ENCODE measurements at places on chromosomes 12 and 14.

DNA sequence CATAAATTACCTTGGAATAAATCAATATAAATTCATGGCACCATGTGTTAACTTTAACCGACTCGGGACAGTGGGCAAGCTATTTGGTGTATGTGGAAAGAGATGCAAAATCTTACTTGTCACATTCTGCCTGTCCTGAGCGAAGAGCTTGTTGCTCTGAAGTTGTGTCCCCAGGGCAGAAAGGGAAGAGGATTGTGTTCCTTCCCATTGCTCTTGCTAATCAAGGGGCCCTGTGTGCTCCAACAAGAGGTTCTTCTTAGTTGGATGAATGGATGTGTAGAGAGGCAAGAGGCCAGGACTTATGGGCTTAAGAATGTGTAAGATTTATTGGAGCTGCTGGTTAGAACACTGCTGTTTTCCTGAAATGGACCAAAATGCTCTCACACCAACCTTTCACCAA is 36.5 kb upstream of the FRS2 start:
- no peak for DNase-seq

GRCh38 chr14:53947452-53948204 is 9.0 kb downstream of the BMP4 start:
- no peak for DNase-seq

- DNase-seq: no peak
These were observed 232.7 kb downstream of the SLC16A7 start for GRCh38 chr12:59828521-59828920.

- no peak for DNase-seq
These were observed 1.4 kb downstream of the WSB2 start for GRCh38 chr12:118059341-118060191.

DNA sequence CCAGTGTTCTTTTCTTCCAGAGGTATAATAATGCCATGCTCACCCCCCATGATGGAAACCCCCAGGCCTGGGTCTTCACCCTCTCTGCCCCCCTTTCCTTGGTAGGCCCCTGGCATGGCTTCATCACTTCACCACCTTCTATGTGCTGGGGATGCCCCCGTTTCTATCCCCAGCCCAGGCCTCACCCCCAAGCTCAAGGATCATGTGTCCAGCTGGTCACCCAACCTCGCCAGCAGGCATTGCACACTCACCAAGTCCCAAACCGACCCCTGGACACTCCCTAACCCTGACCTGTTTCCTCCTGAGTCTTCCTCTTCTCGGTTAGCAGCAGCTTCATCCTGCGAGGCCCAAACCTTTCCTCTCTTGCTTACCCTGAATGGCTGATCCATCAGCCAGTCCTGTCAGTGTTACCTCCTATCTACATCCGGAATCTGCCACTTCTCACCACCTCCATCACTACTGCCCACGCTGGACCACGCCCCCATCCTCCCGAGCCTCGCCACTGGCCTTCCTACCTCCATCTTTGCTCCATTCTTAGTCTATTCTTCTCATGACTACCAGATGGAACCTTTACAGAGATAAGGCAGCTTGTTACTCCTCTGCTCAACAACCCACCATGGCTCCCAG is 69.0 kb downstream of the MVK start:
- DNase-seq: no peak

GRCh38 chr12:22692964-22693555 is 68.1 kb downstream of the ETNK1 start:
- no peak for DNase-seq

DNA sequence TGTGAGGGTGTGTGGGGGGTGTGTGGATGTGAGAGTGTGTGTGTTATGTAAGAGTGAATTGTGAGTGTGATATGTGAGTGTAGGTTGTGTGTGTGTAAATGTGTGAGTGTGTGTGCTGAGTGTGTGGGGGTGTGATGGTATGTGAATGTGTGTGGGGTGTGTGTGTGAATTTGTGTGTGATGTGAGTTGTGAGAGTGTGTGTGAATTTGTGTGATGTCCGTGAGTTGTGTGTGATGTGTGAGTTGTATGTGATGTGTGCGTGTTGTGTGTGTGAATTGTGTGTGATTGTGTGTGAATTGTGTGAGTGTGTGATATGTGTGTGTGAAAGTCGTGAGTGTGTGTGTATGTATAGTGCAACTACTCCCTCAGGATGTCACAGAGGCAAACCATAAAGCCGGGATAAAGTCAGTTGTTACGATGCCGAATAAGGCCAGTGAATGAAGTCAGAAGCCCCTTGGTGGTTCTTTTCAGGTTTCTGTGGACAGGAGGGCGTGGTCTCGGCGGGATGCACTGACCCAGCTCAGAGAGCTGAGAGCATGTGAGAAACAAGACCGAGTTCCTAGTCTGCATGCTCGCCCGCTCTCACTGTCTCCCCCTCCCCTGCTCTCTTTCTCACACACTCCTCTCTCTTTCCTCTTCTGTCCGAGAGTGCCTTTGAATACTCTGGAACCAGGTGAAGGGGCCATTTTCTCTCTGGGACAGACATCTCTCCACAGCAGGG is 71.8 kb upstream of the MAX start:
- no peak for DNase-seq

DNA sequence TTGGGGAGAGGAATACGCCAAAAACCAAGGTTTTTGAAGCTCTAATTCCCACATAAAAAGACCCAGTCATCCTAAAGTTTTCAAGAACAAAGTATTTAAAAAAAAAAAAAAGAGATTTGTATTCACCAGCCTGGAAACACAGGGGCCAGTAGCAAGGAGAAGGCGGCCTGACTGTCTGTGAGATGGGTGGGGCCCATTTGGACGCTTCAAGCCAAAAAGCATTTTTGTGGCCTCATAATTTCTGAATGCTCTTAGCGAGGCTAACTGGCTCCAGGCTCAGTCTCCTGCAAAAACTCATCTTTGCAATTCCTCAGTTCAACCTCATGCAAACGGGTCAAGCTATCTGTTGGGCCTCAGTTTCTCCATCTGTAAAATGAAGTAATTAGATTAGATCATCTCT is 514.1 kb downstream of the MED13L start:
- DNase-seq: no peak

GRCh38 chr12:71456316-71456715 is 16.7 kb downstream of the LGR5 start:
- no peak for DNase-seq

DNA sequence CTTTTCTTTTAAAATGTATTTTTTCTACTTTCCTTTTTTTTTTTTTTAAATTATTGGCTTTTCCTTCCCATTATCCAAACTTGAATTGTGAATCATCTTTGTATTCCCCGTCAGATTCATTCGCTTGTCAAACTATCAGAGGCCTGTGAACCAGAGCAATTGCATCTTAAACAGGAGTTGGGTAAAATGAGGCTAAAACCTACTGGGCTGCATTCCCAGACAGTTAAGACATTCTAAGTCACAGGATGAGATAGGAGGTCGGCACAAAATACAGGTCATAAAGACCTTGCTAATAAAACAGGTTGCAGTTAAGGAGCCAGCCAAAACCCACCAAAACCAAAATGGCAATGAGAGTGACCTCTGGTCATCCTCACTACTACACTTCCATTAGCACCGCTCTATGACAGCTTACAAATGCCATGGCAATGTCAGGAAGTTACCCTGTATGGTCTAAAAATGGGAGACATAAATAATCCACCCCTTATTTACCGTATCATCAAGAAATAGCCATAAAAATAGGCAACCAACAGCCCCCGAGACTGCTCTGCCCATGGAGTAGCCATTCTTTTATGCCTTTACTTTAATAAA is 19.9 kb downstream of the FUT8 start:
- no peak for DNase-seq

DNA sequence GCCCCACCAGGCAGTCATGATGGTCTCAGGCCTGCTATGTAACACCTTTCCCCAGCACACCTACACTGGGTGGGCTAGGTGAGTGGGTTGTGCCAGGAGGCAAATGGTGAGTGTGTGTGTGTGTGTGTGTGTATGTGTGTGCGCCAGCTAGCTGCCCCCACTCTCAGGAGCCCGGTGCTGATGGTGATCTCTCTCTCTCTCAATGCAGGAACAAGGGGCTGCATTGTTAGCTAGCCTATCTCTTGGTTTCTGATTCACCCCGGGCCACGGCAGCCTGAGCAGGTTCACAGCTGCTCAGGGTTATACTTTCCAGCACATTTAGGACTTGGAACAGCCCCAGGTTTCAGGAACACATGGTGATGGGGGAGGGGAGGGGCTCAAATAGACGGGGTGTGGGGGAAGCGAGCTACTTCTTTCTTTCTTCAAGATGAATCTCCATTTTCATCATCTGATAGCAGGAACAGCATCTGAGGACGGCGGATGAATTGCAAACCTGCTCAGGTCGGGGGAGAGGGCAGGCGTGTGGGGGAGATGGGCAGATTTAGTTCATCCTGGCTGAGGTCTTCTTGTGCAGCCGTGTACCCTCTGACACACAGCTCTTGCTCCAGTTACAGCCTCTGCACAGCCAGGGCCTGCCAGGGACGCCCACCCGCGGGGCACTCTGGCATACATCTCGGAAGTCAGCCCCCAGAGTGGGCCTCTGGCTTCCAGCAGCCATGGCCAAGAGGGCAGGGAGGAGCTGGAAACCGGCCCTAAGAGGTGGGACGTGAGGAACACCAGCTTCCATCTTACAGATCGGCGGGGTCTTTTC is 137.6 kb downstream of the ZFP36L1 start:
- no peak for DNase-seq

GRCh38 chr14:80269353-80269925 is 58.1 kb upstream of the DIO2 start:
- no peak for DNase-seq

DNA sequence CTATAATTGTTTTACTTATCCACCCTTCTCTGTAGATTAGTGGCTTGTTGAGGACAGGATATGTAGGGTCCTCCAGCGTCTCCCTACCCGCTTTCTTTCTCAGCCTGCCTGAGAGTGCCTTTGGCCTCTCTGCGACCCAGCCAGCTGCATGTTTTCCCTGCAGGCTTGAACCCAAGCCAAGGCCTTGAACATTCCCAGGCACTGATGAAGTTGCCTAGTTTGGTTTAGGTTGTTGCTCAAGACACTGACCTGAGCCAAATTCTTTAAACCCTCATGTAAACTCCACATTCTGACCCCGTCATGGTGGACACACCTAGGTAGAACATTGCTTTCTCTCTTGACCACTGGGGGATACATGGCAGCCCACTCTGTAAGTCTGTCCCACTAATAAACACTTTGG is 33.4 kb upstream of the TXNRD1 start:
- peak; percentile 6 for DNase-seq

DNA sequence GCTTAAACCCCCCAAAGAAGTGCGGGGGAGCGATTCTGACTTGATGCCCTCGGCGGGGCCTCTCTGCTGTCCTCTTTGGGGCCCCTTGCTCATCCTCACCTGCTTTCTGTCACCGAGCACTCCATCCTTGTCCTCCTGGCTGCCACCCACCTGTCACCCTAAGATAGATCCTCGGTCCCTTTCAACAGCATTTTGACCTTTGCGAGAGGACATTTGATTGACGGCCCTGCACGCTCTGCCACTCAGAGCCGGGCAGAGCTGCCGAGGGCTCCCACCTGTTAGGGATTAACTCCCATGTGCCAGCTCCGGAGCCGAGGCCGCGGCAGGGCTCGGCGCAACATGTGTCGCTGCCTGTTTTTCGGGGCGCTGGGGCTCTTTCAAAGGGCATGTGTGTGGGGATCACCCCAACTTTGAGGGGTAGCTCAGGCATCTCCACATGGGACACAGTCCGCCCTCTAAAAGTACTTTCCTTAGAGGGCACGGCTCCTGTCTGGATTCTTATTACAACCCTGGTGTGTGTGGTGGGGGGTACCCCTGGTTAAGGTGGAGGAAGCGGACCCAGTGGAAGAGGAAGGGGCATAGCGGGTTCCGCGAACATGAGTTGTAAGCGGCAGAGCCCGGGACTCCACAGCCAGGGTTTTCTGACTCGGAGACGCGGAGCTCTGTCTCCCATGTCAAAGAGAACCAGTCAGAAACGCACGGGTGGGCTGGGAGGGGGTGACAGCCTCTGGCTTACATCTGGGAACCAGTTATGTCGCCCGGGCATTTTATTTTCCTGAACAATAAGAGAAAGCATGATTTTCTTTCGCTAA is 811 bp upstream of the MEG3 start:
- no peak for DNase-seq

GRCh38 chr12:64608901-64609535 is 1.3 kb upstream of the RASSF3 start:
- no peak for DNase-seq

GRCh38 chr12:110560946-110561345 is 22.2 kb downstream of the PPTC7 start:
- no peak for DNase-seq

DNA sequence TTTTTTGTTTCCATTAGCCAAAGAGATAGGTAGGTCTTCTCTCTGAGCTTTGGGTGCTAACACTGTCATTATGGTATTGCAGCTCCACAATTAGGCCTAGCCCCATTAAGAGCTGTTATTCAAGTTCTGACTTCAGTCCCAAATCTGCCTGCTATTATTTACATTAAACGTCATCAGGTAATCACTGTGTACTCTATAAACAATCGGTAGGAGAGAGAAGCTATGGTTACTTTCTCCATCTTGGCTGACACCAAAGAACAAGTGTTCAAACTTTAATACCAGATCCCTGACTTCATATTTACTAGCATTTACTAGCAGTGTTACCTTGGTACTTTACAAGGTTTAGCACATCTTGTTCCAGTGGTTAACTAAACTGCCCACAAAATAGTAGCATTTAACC is 305.1 kb upstream of the GARIN2 start:
- DNase-seq: no peak

- no peak for DNase-seq
These were observed 111.7 kb upstream of the MIS18BP1 start for GRCh38 chr14:45364565-45365156.

DNA sequence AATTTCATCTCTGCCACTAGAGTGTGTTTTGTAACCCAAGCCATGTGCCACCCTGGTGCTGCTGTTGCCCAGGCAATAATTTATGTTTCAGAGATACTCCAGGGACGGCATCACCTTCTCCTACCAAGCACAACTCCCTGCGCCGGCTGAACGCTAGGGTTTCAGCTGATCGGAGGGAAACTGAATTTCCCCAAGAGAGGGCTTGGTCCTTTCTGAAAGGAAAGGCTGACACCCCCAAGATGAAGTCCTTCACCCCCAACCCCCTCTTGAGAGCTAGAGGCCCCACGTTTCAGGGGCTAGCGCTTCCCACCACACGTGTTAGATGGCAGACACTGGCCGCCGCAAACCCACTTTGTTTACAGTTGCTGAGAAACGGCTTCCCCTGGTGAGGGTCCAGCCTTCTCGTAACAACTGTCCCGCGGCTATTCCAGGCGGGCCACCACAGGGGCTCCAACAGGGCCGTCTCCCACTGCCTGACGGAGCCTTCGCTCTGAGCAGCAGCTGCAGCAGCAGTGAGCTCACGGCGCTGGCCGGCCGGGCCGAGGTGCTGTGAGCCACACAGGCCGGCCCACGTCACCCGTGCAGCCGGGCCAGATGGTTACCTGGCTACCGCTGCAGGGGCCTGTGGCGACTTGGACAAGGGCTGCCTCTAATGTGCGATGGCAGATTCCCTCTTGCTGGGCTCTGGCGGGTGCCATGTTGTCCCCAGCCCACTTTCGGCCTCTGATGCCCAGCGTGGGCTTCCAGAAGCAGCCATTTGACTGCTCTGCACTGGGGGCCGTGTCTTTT is 66.4 kb downstream of the TESC start:
- DNase-seq: no peak

All from hepatic stellate cell (primary cell).